ENCODE measurements at places on chromosomes 6 and 20.

GRCh38 chr6:113776998-113777397 lies 80.1 kb upstream of the MARCKS start:
- DNase-seq, result no peak

DNA sequence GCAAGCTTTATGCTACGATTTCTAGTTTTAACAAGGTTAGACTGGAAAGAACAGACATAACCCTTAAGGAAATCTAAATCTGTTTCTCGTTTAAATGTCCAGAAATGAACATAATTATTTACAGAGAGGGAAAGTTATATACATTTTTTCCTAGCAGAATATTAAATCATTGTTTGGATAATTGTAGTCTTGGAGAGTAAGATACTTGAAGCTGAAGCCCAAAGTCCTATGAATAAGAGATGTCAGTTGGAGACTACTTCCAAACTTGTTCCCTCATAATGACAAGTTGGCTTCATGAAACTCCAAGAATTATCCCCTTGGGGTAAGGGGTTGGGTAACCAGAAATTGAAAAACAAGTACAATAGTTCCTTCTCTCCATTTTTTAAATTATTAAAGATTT lies 911.1 kb upstream of the MAN1A1 start:
- no peak for DNase-seq

GRCh38 chr6:140921366-140922226 lies 1211.1 kb upstream of the GJE1 start:
- no peak for DNase-seq

GRCh38 chr20:10332656-10333415 lies 101.2 kb downstream of the MKKS start:
- DNase-seq, result peak; percentile 77

DNA sequence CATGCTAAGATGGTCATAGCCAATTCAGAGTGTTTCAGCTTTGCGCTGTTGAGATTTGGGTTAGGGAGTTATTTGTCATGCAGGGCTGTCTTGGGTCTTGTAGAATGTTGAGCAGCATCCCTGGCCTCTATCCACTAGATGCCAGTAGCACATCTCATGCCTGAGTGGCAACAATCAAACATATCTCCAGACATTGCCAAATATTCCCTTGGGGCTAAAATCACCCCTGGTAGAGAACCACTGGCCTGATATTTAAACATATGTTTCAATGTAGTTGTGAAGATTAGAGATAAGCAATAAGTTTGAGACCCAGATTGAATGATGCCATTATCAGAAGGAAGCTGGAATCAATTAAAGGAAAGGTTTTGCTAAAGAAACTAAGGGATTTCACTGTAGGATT lies 463.3 kb downstream of the DOK5 start:
- no peak for DNase-seq

GRCh38 chr6:134574491-134574890 lies 256.6 kb upstream of the SGK1 start:
- DNase-seq, result no peak

DNA sequence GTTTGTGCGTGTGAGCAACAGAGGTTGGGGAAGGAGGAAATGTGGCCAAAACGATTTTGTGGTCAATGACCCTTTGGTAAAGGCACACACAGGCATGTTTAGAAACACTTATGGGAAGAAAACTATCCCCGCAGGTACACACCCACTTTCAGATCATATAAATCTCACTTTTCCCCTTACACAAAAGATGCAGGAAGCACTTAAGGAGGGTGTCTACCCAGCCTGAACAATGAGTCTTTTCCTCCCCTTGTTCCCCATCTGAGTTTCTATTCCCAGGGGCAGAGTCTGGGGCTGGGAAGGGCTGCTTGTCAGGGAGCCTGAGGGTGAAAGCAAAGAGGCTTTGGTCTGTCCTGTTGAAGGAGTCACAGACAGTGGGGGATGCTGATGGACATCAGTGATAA lies 193.2 kb upstream of the SALL4 start:
- DNase-seq, result no peak

DNA sequence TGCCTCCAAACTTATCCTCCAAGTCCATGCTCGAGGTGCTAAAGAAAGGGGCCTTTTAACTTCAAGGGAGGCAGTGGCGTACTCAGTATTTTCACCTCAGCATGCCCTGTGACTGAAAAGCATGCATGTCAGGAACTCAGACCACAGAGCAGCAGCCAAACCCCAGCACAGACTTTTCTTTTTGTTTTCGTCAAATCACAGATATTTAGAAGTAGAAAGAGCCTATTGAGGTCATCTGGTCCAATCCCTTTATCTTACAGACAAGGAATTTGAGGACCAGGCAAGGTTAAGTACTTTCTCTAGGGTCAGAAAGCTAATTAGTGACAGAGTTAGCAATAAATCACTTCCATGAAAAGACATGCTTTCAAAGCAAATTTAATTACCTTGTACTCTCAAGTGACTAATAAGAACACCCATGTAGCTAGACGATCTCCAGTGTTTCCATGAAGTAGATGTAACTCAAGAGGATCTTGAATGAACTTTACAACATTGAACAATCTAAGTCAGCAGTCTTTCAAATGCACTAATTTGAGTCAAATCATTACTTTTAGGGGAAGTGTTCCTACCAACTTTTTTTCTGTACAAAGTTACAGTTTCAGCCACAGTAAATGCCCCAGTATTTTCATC lies 35.9 kb downstream of the MOXD1 start:
- DNase-seq, result no peak

DNA sequence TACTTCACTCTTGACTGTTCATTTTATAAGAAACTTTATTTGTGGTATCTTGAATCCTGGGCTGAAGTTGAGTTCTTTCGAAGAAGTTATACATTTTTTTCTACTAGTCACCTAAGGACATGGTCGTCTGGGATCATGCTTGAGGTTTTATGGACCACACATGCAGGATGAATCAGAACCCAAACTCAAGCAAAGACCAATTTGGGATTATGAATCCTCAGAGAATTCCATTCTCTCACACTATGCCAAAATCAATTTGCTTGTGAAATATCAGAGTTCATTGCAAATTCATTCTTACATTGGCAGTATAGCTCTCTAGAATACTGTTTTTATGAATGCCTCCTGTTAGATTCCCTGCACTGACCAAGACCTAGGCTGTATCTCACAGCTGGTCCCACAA lies 114.3 kb upstream of the HDAC2 start:
- DNase-seq, result no peak

DNA sequence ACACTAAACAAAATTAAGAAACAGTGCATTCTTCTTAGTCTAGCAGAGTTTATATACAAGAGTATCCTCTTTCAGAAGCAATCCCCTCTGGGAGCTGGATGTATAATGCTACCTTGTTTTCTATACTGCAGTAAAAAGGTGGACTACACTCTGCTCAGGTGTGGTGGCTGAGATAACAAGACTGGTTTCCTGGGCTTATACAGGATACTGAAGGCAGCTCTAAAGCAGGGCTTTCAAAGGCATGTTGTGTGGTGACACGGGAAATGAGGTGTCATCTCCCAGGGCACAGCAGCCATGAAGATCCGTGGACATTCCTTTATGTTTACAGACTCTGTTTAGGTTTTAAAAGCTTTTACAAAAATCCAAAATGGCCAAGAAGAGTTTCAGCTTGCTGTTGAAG lies 136.7 kb downstream of the MAP3K4 start:
- no peak for DNase-seq

DNA sequence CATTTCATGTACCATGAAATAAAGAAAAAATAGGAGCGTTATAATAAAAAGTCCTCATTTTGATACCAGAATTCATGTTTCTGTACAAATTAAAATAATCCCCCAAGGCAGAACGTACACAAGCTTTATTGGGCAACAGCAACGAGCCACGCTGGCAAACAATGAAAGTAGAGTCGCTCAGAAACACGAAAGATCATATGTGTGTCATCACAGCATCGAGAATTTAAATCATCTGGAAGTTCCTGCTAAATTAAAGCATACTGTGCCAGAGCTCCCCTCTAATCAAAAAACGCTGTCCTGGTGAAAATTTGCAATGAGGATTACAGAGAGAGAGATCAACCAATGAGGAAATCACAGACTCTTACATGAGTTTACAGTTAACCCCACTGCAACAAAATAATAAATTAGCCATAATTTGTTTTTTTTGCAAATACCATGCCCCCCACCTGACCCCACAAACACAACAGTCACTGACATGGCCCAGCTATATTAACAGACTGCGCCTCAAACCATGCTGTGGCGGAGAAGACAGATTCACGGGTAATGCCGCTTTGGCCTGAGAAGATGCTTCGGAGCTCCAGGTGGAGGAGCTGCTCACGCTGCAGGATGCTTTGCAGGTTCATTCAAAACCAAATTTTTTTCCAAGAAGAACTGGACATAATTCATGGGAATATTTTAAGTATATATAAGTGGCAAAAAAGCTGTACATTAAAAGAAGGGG lies 54.3 kb upstream of the NFATC2 start:
- DNase-seq, result no peak

DNA sequence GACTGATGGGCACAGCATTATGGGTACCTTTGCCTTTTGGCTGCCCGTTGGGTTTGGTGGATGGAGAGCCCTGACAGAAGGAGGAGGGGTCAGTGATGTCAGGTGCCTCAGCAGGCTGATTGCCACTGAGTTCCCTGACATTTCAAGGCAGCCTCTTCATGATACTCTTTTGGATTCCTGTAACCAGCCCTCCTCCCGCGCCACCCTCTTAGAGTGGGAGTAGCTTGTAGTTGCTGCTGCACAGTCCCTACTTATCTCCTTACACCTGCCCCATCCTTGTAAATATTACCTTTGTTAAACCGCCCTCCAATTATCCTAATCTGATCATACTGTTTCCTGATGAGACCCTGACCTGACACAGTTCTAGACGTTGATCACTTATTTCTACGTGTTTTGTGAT lies 140.0 kb downstream of the CFAP61 start:
- DNase-seq, result no peak

DNA sequence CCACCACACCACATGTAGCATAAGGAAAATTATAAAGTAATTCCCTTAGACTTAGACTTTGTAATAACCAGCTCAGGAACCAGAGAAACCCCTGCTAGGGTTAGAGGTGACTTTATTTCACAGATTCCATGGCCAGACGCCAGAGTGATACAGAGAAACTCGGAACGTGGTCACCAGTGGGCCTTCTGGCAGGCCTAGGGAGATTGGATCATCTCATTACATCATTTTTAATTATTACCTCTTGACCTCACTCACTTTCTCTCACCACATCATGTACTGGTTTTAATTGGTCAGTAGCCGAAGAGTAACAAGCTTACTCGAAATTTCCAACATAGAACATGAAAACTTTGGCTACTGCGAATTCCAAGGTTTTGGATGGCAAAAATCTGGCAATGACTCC lies 72.9 kb downstream of the BMP6 start:
- no peak for DNase-seq
